ENCODE measurements at places on chromosomes 1 and 21.

- DNase-seq = peak; percentile 48
These were observed 183.9 kb upstream of the SGIP1 start for GRCh38 chr1:66350001-66350547.

DNA sequence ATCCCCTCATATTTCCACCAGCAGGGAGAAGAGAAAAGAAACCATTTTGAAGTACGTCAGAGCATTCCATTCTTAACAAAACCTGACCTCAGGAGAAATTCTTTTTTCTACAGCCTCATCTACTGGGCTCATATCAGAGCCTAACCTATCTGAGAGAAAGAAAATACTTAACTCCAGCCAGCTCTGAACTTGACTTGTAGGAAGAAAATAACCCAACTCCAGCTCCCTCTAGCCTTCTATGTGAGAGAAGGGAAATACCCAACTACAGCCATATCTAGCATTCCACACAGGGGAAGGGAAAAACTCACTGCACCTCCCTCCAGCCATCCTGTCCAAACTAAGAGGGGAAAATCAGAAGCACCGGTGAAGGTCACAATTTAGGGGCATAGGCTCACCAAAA lies 57.7 kb downstream of the SPATA6 start:
- DNase-seq = no peak

DNA sequence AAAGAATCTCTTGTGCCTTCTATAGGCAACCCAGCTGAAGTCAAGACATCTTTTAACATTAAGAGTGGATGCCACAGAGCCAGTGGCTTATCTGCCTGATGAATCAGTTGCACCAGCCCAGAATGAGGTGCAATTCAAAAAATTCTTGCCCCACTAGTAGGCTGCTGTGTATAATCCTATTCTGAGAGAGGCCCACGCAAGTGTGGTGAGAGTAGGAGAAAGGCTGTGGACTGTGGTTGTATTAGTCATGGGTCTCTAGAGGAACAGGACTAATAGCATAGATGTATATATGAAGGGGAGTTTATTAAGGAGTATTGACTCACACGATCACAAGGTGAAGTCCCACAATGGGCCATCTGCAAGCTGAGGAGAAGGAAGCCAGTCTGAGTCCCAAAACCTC lies 216.4 kb downstream of the LTN1 start:
- DNase-seq = no peak

- no peak for DNase-seq
These were observed 34.8 kb upstream of the DUSP10 start for GRCh38 chr1:221776495-221777301.

DNA sequence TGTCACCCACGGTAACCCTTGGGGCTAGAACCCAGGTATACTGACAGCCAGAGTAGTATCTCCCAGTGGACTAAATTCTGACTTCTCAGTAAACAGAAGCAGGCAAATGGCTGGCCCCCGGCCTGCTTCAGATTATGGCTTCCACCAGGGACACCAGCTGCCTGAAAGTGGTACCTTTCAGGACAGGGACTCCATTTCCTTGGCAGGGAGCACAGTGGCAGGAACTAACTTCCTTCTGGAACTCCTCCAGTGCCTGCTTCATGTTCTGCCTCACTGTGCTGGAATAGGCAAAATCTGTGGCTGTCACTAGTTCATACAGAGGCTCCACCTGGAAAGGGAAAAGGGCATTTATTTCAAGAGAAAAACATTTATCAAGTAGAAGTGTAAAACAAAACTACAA lies 32.7 kb downstream of the C8B start:
- no peak for DNase-seq

DNA sequence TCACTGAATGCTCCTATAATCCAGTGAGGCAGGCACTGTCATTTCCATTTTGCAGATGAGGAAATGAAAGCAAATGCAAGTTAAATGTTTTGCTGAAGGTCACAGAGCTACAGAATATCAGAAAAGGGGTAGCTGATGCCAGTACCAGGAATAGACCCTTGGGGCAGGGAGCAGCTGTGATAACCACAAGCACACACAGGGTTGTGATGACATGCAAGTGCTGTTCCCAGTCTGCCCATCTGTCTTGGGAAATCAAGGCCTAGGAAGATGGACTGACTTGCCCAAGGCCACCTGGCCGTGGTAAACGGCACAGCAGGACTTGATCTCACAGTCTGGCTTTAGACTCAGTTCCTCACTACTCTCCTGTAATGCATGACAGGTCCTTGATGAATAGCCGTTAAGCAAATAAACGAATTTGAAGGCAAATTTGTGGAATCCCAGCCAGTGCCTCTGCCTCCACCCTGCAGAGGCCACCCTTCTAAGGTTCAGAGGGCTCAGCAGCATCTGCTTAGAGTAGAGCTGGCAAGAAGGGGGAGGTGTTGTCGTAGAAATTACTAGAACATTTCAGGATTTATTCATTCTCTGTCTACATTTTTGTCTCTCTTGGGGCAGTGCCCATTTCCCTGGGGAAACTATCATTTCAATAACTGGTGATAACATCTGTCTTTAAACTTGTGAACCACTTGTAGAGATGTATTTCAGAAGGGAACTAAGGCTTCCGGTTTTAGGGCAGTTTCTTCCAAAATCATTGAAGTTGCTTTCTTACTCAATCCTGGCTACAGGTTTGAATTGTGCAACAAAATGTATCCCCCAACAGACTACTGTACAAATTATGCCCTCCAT lies 53.2 kb upstream of the MRPS6 start:
- DNase-seq = no peak

GRCh38 chr1:18606443-18607288 lies 24.0 kb upstream of the PAX7 start:
- no peak for DNase-seq

DNA sequence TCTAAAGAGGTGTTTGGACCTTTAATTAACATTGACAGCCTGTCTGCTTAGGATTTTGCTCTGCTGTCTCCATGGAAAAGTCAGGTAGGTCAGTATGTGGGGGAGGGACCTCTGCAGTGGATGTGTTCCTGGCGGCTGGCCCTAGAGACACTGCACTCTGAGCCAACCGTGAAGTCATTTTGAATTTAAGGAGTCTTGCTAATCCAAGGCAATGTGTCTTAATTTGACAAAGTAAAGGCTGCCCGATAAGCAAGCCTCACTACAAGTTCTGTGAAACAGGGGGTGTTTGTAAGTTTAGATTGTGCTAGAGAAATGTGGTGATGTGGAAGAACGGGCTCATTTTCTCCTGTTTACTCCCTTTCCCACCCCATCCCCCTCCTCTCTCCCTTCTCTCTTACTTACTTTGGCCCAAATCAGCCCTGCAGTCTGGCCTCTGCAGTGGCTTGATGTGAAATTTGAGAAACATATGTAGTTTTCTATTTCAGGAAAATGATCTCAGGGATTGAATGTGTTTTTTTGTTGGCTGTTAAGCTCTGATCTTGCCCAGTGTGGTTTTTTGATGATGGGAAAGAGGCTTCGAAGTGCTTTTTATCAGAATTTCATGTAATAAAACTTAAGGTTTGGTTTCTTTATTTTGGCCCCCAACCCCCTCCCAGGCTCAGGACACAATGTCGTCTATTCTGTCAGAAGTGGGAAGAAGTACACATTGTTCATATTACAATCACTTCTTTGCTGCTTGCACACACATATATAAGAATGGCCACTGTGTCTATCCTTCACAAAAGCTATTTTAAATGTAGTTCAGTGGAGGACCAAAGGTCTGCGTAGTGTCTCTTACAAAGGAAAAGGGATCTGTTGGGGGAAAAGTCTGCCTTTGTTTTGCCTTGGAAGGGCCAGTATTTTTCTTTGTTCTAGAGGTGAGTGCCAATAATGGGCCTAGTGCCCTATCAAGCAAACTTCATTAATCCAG lies 96.6 kb downstream of the FGGY start:
- DNase-seq = no peak

- no peak for DNase-seq
These were observed 26.5 kb downstream of the ECE1 start for GRCh38 chr1:21263653-21264225.

- DNase-seq = no peak
These were observed 4.9 kb downstream of the RD3 start for GRCh38 chr1:211487082-211487481.

DNA sequence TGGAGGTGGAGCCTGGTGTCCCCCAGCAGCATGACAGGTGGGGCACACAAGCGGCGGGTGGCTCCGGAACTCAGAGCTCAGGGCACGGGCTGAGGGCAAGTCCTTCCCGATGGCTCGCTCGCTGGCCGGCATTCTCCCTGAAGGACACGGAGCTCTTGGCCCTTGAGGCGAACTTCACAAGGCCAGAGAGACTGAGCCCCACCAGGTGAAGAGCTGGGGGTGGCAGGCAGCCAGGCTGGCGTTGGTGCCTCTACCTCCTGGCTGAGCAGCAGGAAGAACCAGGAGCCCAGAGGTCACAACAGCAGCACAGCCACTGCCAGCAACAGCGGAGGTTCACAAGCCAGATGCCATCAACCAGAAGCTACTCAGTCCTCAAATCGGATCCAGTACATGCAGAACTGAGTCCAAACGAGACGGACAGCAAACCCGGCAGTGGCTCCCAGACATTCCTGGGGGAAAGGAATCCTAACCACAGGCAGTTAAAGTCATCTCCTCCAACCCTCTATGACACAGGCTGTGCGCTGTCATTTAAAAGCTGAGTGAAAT lies 54.1 kb downstream of the NPHP4 start:
- DNase-seq = no peak

- no peak for DNase-seq
These were observed at the start of gene ZBTB8B for GRCh38 chr1:32464716-32465577. TSS of gene ZBTB8B (plus strand) at chr1:32465072. CDS start at chr1:32470625, 5,553 bp downstream.

DNA sequence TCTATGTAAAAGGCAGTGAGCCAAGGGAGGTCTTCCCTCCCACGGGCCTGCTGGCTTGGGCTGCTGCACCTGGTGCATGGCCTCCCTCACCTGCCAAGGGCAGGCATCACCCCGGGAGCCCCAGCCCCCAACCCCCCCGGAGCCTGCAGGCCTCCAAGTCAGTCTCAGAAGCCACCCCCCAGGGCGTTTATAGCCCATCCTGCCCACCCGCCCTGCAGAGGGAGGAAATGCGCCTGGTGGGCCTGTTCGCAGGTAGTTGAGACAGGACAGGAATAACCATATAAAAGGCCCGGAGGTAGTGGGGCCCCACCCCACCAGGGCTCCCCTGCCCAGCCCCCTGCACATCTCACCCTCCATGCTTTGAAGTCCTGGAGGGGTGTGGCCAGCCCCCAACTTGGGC lies 18.2 kb upstream of the ARF1 start:
- no peak for DNase-seq

GRCh38 chr1:11013160-11013531 lies 692 bp downstream of the TARDBP start:
- DNase-seq = no peak

GRCh38 chr1:204283711-204284651 lies 70.2 kb upstream of the GOLT1A start:
- no peak for DNase-seq

DNA sequence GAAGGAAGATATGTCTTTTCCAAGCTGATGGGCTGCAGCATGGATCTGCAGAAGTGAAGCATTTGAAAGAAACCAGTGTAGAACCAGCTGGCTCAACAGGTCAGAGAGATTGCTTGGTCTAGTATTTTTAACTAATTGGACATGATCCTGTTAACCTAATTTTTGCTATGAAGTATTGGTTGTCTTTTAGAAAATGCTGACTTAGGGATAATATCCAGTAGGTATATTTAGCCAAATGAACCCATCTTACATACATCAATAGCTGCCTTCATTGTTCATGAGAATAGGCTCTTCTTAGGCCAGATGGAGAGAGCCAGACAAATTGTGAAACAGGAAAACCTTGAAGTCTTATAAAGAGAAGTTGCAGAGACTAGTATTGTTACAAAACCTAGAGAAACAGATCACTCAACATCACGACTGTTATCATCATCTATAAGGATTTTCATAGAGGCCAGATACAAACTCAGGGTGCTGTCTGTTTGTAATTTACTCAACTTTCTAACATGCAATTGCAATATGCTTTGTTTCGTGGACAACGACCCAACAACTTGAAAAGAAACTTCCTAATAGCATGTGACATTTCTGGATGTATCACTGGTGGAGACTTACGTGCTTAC lies 148.2 kb downstream of the DISC1 start:
- no peak for DNase-seq

DNA sequence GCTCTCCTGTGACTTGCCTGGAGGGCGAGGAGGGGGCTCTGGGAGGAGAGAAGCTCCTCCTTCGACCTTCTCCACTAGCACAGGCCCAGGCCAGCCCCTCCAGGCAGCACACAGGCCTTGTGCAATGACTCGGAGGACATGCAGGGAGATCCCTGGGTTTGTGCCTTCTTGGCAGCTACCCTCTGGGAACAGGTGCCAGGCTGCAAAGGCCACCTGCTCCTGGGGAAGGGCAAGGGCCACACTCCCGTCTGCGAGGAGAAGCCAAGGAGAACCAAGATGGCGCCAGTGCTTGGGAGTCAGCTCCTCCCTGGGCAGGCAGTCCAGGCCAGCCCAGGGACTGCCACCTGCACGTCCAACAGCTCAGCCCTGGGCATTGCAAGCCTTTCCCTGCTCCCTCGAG lies 15.3 kb downstream of the CASZ1 start:
- DNase-seq = no peak

DNA sequence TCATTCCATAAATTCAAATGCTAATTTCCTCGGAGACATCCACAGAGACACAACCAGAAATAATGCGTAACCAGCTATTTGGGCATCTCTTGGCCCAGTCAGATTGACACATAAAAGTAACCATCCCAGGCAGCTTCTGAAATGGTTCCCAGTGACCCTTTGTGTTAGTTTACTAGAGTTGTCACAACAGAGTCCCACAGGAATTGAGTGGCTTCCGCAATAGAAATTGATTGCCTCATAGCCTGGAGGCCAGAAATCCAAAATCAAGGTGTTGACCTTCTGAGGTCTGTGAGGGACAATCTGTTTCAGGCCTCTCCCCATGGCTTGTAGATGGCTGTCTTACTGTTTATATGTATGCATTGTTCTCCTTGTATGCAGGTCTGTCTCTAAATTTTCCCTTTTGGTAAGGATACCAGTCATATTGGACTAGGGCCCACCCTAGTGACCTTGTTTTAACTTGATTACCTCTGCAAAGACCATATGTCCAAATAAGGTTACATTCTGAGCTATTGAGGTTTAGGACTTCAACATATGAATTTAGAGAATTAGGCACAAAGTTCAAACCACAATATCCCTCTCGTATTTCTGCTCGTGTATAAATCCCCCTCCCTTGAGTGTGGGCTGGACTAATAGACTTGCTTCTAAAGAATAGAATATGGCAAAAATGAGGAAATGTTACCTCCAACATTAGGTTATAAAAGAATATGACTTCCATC lies 78.2 kb upstream of the FGGY start:
- DNase-seq = no peak

GRCh38 chr1:208520438-208521099 lies 276.4 kb upstream of the PLXNA2 start:
- no peak for DNase-seq

GRCh38 chr21:36695671-36696389 lies 3.1 kb upstream of the SIM2 start:
- DNase-seq = no peak

DNA sequence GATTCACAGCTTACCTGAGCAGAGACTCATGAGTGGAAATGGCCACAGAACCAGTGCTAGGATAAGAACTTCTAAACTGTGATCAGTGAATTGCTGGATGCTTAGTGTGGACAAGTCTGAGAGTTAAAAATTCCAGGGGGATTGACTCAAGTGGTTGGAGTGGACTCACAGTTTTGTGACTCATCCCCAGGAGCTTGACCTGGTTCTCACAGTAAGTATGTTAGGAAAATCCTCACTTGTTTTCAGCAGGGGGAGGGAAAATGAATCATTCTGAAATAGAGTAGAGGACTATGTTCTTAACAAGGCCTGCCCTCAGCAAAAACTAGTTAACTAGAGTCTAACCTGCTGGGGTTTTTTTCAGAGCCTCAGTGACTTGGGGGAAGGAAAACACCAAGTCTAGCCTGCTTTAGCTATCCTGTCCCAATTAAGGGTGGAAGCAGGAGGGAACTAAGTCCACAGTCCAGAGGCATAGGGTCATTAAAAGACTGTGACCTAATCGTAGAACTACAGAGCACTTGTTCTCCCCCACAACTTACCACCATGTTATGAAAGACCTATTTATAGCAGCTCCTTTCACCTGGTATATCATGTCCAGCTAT lies 6.1 kb upstream of the CDC73 start:
- no peak for DNase-seq

All from T-helper 9 cell (primary cell).